Stimulated activated CD8-positive, alpha-beta memory T cell treated with anti-CD3 and anti-CD28 coated beads, Interleukin-12 subunit alpha, Interleukin-12 subunit beta, amount 100 ng/mL, for 4 hours (primary cell): ENCODE measurements at places on chromosomes 5 and 9.

DNA sequence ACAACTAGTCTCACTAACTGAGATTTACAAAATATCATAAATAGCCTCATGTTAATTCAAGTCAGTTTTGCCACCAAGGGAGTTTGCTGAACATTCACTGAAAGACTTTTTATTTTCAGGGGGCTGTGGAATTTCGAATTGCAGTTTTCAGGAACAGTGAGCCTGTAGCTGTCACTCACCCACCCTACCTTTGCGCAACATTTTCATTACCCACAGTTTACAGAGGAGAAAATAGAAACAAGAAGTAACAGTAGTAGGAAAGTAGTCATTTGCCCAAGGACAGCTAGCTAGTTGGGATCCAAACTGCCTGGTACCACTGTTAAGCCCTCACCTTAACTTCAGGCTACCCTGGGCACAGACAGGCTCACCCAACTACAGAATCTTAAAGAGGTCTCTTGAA, 154.1 kb downstream of the ADAMTS12 start:
- no peak for DNase-seq

GRCh38 chr5:129063483-129064113, 31.0 kb upstream of the ISOC1 start:
- no peak for DNase-seq

GRCh38 chr5:103889500-103890209, 327.1 kb upstream of the NUDT12 start:
- no peak for DNase-seq

GRCh38 chr5:113463032-113463431, 25.2 kb downstream of the MCC start:
- DNase-seq, result no peak

DNA sequence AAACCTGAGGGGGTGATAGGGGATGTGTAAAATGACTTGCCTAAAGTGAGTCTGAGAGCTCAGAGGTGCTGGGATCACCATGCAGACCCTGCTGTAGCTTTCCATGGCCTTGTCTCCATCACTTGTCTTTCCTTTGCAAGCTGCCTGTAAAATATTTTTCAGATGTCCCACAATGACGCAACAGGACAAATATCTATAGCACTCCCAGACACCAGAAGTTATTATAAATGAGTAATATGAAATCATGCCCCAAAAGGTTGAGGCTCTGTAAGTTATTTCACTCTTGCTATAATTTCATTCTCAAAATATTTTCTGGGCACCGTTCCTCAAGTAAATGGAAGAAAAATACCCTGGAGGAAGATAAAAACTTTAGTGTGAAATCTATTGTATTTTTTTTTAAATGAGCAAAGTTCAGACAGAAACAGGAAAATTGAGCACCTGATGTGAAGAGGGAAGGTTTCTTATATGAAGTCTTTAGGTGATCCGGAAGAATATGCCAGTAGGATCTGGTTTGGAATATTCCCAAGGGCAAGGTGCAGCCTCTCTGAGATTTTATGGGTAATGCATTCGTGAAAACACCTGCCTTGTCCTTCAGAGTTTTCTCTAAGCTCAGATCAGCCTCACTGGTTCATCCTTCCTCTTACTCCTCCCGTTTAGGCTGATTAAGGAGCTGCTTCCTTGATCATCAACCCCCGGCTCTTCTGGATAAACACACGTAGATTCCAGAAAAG, 138.3 kb upstream of the DMAC1 start:
- no peak for DNase-seq

DNA sequence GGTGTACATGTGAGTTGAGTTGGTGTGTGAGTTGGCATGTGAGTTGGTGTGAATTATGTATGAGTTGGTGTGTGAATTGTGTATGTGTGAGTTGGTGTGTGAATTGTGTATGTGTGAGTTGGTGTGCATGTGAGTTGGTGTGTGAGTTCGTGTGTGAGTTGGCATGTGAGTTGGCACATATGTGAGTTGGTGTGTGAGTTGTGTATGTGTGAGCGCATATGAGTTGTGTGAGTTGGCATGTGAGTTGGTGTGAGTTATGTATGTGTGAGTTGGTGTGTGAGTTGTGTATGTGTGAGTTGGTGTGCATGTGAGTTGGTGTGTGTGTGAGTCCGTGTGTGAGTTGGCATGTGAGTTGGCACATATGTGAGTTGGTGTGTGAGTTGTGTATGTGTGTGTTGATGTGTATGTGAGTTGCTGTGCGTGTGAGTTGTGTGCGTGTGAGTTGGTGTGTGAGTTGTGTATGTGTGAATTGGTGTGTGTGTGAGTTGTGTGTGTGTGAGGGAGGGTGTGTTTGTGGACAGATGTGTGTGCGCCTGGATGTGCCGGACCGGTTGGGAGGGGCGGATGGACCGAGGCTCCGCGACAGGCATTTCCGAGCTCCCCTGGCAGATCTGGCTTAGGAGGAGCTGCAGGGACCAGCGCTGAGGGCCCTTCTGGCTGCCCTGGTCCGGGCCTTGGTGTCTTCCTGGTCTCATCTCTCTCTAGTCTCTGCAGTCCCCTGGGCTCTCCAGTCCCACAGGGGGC, 162.5 kb upstream of the IER5L start:
- no peak for DNase-seq

- no peak for DNase-seq
Measured at GRCh38 chr5:35182910-35183535, 47.3 kb downstream of the PRLR start.

- no peak for DNase-seq
Measured at GRCh38 chr5:125603321-125603720, 819.9 kb upstream of the GRAMD2B start.

DNA sequence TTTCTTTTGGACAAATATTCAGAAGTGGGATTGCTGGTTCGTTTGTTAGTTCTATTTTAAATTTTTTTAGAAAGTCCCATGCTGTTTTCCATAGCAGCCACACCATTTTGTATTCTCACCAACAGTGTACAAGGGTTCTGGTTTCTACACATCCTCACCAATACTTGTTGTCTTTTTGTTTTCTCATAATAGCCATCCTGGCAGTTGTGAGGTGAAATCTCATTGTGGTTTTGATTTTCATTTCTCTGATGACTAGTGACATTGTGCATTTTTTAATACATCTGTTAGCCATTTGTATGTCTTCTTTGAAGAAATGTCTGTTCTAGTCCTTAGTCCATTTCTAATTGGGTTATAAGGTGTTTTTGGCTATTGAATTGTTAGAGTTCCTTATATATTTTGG, 214.3 kb downstream of the ARRDC3 start:
- DNase-seq, result no peak

GRCh38 chr5:102875721-102876123, 120.6 kb downstream of the PAM start:
- DNase-seq, result no peak
